MCF 10A (cell line): ENCODE measurements at places on chromosomes 5 and 9. TPM values are rescaled to one million over a fixed set of nuclear protein-coding genes. Genes with fewer than 3 reads are reported as not detected.

The IL13 gene
- total RNA-seq, result not detected in 2 replicates

The TSSK1B gene
- 0.35 and 0.39 TPM in 2 replicates for total RNA-seq

The SPATA31C1 gene
- not detected in 2 replicates for total RNA-seq

The SARDH gene
- not detected in 2 replicates for total RNA-seq
